ENCODE measurements at places on chromosomes 1 and 21.

- DNase-seq: peak; percentile 16
Observed at GRCh38 chr1:17198476-17199258, 6.3 kb upstream of the PADI1 start.

DNA sequence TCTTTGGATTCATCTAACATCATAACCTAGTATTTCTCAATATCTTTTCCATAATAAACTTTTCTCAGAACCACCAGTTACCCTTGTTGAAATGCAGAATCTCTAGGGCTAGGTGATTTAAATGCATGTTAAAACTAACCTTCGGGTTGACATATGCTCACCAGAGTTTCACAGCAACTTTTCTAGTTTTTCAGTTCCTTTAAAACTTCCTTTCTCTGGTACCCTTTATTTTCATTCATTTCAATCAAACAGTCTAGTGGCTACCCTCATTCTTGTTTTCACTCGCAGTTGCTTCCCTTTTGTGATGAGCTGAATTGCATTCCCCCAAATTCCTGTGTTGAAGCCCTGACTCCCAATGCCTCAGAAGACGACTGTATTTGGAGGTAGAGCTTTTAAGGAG, 712.8 kb upstream of the CHRM3 start:
- no peak for DNase-seq

DNA sequence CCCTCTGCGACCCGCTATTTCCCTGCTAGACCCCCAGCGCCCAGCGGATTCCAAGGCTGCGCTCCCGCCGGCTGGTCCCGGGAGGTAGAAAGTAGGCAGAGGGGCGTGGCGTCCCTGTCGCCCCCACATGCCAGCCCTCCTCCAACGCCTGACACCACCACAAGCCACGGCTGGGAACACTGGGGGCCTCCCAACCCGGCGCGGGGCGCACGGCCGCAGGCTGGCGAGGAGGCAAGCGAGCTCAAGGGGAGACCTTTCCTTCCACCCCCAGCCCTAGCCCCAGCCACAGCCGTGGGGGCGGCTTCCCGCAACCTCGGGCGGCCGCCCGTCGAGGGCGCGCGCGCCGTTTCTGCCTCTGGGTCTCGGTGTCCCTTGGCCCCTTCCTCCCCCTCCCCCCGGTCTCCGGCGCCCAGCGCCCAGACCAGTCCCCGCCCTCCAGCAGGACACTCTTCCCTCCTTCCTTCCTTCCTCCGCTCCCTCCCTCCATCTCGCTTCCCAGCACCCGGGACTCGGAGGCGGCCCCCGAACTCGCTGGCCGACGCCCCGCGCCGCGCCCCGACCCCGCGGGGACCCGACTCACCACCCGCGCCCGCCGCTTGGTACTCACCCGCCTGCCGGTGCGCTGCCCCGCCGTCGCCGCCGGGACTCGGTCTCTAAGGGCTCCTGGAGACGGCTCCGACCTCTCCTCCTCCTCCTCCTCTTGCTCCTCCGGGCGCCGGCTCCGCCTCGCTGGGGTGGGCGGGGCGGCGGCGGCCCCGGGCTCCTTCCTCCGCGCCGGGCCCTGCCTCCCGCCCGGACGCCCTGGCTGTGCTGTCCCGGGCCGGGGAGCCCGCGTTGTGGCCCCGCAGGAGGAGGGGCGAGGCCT, at the start of gene GNG12:
Gene GNG12 (minus strand): TSS at position 731 of the 865 bp plus-strand sequence. CDS start 125,781 bp downstream, outside the sequence.
- DNase-seq: peak; percentile 76

GRCh38 chr1:15173863-15174614, 20.5 kb downstream of the TMEM51 start:
- no peak for DNase-seq

DNA sequence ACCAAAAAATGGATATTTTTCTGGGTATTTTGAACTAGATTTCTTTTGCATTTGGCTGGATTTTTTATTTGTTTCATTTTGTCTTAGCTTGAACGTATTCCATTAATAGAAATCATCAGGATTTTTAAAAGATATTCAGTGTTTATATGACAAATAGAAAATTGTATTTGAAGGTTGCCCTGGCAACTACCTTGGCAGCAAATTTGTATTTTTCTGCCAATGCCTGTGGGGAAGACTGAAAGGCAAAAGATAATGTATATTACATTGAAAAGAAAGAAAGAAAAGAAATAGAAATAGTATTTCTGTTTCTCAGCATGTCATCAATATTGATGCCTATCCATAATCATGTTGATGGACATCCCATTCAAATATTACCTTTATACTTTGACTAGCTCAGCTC, 16.8 kb downstream of the VCAM1 start:
- peak; percentile 48 for DNase-seq

GRCh38 chr1:239802275-239802674, 289.4 kb upstream of the FMN2 start:
- DNase-seq: no peak

DNA sequence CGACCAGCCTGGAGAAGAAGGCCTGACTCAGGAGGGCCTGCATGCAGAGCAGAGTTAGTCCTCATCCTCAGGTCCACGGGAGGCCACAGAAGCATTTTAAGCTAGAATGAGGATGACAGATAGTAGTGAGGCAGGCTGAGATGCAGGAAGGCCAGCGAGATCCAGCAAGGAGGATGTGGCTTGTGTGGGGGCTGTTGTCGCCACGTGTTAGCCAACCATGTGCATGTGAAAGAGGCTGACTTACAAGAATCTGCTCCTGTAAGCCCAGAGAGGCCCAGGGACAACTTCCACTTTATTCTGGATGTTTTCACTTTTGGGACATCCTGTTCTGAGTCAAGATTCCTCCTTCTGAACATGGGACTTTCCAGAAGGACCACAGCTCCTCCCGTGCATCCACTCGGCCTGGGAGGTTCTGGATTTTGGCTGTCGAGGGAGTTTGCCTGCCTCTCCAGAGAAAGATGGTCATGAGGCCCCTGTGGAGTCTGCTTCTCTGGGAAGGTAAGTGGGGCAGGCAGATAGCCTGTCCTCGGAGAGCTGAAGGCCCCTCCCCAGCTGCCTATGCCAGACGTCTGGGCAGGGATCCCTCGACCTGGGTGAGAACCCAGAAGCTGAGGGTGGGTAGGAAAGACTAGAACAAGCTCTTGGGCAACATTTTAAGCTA, at the start of gene SLAMF8:
Gene SLAMF8 (plus strand): TSS at position 433 of the 661 bp plus-strand sequence. CDS start 26 bp downstream, at position 459.
- no peak for DNase-seq

GRCh38 chr1:17999884-18000283, 107.7 kb upstream of the IGSF21 start:
- DNase-seq: no peak

GRCh38 chr1:192604979-192605620, 29.5 kb downstream of the RGS1 start:
- DNase-seq: no peak

GRCh38 chr1:2795926-2796325, 5.6 kb downstream of the TTC34 start:
- no peak for DNase-seq

- peak; percentile 67 for DNase-seq
Observed at GRCh38 chr1:176374967-176375569, 87.9 kb upstream of the PAPPA2 start.

All from astrocyte of the spinal cord (primary cell).